ENCODE measurements at places on chromosomes 4 and X.
A peak's percentile ranks its signal among the peaks of the same experiment; 100 is the strongest.

DNA sequence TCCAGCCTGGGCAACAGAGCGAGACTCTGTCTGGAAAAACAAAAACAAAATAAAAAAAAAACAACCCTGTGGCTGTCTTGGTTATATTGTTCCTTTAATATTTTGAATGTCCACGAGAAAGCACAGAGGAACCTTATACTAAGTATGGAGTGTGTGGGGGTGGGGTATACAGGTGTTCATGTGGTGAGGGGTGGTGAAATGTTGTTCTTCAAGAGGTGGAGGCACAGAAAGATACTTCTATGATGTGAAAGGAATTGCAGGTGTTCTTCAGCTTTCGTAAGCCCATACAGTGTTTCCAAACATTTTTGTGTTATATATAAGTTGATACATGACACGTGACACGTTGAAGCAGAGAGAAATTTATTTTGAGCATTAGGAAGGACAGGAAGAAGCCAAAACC is 46.4 kb downstream of the SLC9A6 start:
- no peak for DNase-seq
- H3K27ac ChIP-seq = no peak overlapping the region
- H3K4me3 ChIP-seq = no peak overlapping the region
- peaks cover 2% of the 10 kb centered on the region for H3K36me3 ChIP-seq
- no peaks in the 10 kb centered on the region for H3K4me1 ChIP-seq

DNA sequence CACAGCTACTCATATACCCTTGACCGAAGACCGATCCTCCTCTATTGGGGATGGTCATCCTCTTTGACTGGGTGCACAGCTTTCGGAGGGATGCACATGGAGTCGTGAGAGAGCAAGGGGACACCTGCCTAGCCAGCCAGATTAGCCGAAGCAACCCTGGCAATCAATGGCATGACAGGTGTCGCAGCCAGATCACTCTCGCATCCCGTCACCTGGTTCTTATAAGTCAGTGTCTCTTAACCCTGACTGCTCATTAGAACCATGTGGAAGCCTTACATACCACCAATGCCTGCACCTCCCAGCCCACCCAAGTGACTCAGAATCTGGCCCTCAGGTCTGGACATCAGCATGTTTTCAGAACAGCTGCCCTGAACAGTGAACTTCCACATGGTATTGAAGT is 249.7 kb downstream of the EVC2 start:
- H3K4me1 ChIP-seq = peaks cover 2% of the 10 kb centered on the region
- no peak overlapping the region for H3K4me3 ChIP-seq
- DNase-seq = no peak

DNA sequence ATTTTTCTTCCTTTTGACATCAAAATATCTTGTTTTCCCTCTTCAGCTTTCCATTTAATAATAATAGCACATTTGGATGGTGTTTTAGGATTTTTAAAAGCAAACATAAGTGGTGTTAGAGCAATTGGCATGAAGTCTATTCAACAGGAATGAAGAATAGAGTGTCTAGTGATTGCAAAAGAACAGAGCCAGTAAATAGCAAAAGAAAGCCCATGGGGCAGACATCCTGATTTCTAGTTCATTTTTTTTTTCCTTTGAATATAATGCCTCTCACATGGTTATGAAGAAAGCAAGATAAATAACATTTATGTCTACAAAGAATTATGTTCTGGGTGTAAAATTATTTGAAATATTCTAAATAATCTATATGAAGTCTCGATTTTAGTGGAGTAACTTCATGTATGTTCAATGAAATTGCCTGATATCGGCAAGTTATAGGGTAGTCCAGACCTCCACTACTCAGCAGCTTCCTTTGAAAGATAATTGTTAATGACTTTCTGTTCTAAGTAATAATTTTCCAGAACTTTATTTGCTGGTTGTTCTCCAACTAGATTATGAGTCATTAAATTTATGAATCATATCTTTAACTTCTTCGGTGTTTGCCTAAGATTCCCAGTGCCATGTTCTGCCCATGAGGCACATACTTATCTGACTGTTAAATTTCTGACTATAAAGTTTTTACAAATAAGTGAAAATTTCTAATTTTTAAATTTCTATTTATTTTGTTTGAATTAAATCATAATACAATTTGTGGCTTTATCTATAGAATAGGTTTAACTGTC is 587.9 kb downstream of the TLL1 start:
- DNase-seq = no peak
- no peaks in the 10 kb centered on the region for H3K27me3 ChIP-seq
- no peaks in the 10 kb centered on the region for H3K36me3 ChIP-seq
- H3K4me3 ChIP-seq = no peak overlapping the region

DNA sequence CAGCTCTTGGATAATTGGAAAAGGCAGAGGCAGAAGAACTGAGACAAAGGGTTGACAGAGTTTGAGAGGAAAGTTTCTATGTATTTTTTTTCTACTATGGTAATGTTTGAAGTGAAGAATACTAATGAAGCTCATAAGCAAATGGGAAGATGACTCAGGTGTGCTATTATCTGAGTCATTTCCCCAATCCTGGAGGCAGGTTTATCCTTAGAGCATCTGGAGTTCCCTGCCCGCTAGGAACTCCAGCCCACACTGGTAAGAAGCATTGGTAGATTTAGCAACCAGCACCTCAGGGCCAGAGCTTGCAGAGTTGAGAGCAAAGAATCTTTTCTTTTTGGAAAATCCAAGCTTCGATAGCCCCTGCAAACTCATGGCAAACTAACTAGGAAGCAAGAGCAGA is 55.2 kb downstream of the DOCK11 start:
- no peak for DNase-seq
- H3K4me1 ChIP-seq = no peaks in the 10 kb centered on the region
- no peaks in the 10 kb centered on the region for H3K27me3 ChIP-seq

- no peak for DNase-seq
- H3K4me1 ChIP-seq = no peaks in the 10 kb centered on the region
Observed at GRCh38 chrX:130071611-130072344, 38.5 kb downstream of the ELF4 start.

GRCh38 chr4:105014635-105015034 is 132.0 kb upstream of the TET2 start:
- DNase-seq = no peak
- no peaks in the 10 kb centered on the region for H3K4me1 ChIP-seq
- H3K4me3 ChIP-seq = no peak overlapping the region
- no peaks in the 10 kb centered on the region for H3K27me3 ChIP-seq
- H3K36me3 ChIP-seq = no peaks in the 10 kb centered on the region

DNA sequence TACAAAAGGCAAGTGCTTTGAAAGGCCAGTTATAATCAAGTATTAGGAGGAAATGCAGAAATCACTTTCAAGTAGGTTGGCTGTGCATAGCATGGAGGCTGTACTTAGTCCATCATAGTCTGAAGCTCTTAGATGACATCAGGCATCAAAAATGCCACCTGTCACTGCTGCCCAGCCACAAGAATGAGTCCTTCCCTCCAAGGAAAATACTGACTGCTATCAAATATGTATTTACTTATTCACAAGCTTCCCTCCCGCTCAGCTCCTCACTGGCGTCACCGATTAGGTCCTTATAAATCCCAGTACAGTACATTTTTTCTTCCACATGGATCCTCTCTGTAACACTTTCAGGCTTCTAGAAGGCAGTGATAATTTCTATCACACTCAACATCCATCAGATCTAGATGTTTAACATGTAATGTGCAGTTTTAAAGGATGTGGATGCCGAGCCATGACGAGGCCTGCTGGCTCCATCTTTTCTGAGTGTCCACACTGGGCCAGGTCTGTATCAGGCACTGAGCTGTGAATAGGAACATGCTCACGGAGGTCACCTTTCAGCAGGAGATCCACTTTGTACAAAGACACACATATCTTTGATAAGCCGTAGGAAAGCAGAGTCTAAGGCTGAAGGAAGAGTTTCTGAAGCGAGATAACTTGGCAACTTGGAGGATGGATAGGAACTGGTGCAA is 121.9 kb downstream of the PALLD start:
- no peak for DNase-seq
- H3K27ac ChIP-seq = no peak overlapping the region
- H3K36me3 ChIP-seq = no peaks in the 10 kb centered on the region

DNA sequence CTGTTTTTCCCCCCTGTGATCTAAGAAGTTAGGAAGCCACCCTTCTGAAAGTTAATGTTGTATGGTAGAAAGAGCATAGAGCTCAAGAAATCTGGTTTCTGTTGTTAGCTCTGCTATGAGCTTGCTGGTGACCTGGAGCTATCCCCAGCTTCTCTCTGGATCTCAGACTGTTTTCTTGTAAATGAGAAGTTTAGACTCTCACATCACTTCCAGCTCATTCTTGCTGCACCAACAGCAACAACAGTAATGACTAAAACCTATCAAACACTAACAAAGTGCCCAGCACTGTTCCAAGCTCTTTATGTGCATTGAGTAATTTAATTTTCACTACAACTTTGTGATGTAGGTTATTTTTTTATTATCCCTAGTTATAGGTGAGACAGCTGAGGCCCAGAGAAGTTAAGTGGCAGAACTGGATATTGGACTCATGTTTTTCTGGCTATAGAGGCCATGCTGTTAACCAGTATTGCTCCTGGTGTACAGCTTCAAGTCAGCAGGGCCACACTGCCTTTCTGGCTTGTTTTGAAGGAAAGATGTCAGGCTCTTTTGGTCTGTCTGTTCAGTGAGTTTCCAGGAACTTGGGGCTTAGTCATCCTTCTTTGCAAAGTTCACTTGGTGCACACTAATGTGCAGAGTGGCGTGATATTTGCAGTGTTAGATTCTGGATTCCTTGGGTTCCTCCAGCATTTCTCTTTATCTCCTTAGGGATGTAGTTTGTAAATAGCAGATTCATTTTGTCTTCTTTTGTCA is 27.8 kb upstream of the TMEM164 start:
- no peaks in the 10 kb centered on the region for H3K36me3 ChIP-seq
- DNase-seq = no peak
- no peaks in the 10 kb centered on the region for H3K4me1 ChIP-seq
- no peaks in the 10 kb centered on the region for H3K27me3 ChIP-seq
- H3K4me3 ChIP-seq = no peak overlapping the region

DNA sequence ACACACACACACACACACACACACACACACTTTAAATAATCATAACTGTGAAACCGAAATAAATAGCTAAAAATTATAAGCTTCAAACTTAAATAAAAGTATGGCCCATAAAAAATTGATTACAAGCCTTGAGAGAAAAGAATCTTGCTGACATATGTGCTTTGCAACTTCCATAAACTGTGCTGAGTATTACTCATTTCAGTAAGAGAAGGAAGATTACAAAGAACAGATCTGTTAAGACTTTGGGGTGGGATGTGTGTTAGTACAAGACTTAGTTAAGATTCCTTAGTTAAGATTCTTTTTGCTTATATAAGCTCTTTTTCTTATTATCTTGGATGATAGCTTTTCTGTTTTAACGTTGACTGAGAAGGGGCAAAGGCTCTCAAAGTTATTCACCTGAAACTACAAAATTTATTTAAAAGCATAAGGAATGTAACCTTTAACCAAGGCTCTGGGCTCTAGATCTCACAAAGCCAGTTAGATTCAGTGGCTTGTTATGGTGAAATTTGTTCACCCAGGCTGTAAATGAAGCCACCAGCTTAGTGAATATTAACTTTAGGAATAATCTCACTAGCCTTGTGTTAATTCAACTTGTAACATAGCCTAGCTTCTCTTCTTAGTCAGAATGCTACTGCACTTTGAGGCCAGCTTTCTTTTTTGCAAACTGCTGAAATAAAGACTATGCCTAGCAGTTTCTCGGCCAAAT is 58.2 kb downstream of the ARSJ start:
- H3K4me1 ChIP-seq = no peaks in the 10 kb centered on the region
- no peak overlapping the region for H3K27ac ChIP-seq
- no peak for DNase-seq

DNA sequence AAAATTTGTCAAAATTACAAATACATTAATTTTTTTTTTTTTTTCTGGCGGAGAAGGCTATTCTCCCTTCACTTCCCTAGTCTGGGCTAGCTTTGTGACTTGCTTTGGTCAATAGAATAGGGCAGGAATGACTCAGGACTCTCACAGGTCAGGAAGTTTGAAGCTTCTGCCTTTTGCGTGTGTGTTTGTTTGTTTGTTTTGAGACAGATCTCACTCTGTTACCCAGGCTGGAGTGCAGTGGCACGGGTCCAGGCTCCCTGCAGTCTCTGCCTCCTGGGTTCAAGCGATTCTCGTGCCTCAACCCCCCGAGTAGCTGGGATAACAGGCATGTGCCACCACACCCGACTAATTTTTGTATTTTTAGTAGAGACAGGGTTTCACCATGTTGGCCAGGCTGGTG is 55.9 kb upstream of the USP9X start:
- peaks cover 6% of the 10 kb centered on the region for H3K4me1 ChIP-seq
- no peak for DNase-seq
- H3K27ac ChIP-seq = no peak overlapping the region
- H3K27me3 ChIP-seq = no peaks in the 10 kb centered on the region

- H3K4me3 ChIP-seq = no peak overlapping the region
- no peaks in the 10 kb centered on the region for H3K4me1 ChIP-seq
- H3K27me3 ChIP-seq = no peaks in the 10 kb centered on the region
- H3K36me3 ChIP-seq = no peaks in the 10 kb centered on the region
- no peak for DNase-seq
Observed at GRCh38 chr4:24992968-24993367, 37.8 kb downstream of the LGI2 start.

GRCh38 chr4:138269175-138269574 is 27.0 kb upstream of the SLC7A11 start:
- no peak overlapping the region for H3K27ac ChIP-seq
- DNase-seq = no peak
- peaks cover 2% of the 10 kb centered on the region for H3K4me1 ChIP-seq
- no peak overlapping the region for H3K4me3 ChIP-seq

DNA sequence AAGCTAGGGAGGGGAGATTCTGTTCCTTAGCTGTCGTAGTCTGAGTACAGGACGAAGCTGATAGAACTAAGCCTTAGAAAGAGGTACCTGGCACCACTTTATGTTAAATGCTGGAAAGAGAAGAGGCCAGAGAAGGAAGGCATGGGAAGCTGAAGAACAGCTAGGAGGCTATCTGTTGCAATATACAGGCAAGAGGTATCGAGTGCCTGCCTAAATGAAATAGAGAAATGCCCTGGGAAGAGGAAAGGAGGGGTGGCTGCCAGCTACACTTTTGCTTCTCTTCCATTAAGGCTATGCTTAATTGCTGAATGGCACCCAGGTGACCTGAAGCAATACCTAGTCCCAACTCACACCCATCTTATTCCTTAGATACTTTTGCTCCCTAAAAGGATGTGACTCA is 380.4 kb upstream of the FGF13 start:
- DNase-seq = no peak
- no peaks in the 10 kb centered on the region for H3K4me1 ChIP-seq
- H3K27ac ChIP-seq = no peak overlapping the region
- H3K27me3 ChIP-seq = no peaks in the 10 kb centered on the region
- H3K4me3 ChIP-seq = no peak overlapping the region

DNA sequence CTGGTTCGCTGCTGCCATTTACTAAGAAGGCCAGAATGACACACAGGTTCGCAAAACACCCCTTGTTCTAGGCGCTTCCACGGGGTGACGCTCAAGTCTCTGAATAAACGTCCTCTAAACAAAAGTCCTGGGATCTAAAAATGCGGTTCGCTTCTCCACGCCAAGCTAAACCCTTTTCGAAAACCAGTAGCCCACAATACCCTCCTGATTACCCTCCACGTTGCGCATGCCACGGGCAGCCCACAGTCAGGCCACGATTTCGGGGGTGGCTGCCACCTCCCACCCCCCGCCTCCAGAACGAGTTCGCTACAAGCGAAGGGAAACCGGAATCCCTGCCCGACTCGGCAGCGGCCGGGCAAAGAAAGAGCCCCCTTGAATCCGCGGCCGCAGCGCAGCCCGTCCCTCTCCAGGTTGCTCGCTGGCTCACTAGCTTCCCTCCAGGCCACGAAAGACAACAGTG is 423 bp downstream of the RPL39 start:
- peaks cover 2% of the 10 kb centered on the region for H3K4me1 ChIP-seq
- peak overlapping the region; percentile 74 for H3K4me3 ChIP-seq
- peaks cover 42% of the 10 kb centered on the region for H3K36me3 ChIP-seq
- no peak for DNase-seq
- no peaks in the 10 kb centered on the region for H3K27me3 ChIP-seq
